ENCODE measurements at places on chromosomes 2 and 18.
A peak's percentile ranks its signal among the peaks of the same experiment; 100 is the strongest.

- no peak for DNase-seq
Observed at GRCh38 chr18:23068570-23069310, 66.5 kb upstream of the CABLES1 start.

DNA sequence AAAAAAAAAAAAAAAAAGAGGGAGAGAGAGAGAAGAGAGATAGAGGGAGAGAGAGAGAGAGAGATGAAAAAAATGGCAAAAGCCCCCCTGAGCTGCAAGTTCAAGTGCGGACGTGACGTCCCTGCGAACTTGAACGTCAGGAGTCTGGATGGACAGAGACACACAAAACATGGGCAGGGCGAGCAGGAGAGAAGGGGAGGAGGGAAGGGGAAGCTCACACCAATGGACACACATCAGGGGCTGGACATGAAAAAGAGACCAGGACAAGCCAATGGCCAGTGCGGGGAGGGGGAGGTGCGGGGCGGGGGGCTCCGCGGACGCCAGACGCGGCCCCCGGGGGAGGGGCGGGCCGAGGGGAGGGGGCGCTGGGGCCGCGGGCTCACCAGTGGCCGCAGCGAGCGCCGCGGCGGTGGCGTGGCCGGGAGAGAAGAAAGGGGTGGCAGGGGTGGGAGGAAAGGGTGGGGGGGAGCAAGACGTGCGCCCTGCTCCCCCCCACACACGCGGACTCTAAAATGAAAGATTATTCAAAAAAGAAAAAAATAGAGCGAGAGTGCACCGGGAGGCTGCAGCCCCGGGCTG lies at the start of gene BCL11A:
BCL11A (minus strand) TSS at position 160 of the 579 bp plus-strand sequence. CDS start 384 bp downstream, outside the sequence.
- peak; percentile 93 for DNase-seq

GRCh38 chr18:71625556-71626090 lies 918.5 kb downstream of the CBLN2 start:
- no peak for DNase-seq

- DNase-seq: no peak
Observed at GRCh38 chr2:151852260-151853069, 24.2 kb upstream of the ARL5A start.

DNA sequence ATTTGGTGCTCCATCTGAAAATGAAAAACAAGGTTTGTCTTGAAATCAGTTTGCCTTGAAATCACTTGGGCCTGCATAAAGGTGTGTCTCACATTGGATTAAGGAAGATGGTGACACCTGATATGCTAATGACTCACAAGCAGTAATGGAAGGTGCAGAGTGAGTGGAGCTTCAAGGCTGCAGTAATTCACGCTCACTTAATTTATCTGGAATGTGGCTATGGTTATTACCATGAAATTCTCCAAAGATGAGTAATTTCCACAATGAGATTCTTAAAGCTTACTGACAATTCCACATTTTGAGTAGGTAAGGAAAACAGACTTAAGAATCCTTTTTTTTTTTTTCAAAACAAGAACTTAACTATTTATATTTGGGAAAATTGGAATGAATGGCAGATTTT lies 156.8 kb downstream of the PAX3 start:
- DNase-seq: peak; percentile 33

GRCh38 chr2:158325031-158325781 lies 131.3 kb downstream of the CCDC148 start:
- DNase-seq: peak; percentile 41

- DNase-seq: no peak
Observed at GRCh38 chr2:57878171-57878865, 168.3 kb upstream of the VRK2 start.

DNA sequence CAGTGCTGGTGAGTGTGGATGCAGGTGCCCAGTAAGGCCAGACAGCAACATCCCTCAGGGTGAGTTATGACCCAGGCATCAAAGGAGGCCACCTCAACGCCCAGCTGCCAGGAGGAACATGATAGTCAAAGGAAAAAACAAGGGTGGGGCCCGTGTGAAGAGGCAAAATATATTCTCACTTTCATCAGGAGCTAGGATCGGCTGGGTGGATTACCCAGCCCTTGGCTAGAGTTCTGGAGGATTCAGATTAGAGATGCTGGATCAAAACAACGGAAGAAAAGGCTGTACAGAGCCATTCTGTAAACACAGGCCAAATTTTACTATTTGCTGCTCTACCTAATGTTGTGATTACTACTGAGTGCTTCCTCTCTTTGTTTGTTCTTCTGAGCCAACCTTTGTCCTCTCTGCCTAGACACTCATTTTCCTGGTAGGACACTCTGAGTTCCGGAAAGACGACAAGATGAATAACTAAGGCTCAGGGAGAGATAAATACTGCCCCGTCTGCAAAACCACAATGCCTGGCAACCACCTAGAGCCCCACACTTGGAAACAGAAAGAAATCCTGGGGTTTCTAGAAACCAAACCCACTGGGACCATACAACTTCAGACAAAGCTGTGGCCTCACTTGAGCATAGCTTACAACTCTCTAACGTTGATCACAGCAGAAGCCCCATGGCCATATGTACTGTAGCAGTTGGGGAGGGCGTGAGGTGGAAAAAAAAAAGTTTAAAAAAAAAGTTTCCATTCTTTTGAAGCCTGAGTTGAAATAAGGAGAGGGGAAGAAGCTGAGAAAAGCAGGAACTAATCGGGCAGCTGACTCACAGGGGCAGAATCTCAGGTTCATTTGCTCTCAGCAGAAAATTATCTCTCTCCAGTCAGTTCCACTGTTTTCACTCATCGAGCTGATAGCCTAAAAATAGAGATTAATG lies 17.8 kb upstream of the PMAIP1 start:
- DNase-seq: peak; percentile 78

- no peak for DNase-seq
Observed at GRCh38 chr2:3857576-3857975, 154.2 kb downstream of the DCDC2C start.

DNA sequence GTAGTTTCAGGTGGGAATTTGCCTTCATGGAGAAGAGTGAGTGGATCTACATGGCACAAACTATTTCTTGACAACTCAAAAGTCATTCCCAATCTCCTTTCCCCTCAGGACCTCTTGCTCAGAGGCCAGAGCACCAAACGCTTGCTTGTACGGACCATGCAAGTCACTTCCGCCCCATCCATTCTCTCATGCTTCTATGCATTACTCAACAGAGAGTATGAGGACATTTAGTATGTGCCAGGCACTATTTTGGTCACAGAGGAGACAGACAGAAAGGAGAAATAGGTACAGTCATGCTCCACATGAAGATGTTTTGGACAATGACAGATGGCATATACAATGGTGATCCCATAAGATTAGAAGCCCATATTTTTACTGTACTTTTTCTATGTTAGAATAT lies 117.5 kb downstream of the ACTR3 start:
- DNase-seq: no peak

DNA sequence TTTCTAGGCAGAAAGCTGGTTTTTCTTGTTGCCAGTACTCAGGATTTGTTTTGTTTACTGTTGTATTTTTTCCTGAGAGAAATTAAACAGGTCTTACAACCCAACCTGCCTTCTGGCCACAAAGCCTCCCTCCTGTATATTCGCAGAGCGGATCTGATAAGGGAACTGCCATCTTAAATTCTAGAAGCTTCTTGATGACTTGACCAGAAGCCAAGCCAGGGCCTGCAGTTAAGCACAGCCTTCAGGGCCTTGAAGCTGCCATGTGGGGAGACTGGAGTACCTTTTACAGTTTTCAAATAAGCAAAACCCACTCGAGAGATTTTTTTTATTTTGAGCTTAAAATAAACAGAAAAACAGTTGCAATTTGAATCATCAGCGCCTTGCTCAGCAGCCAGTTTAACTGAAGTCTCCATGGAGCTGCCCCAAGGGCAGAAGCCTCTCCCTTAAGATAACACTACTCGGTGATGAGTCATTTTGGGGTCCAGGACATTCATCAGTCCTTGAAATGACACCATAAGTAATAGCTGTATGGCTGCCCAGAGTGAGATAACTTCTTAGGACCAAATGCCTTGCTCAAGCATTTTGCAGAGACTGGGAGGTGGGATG lies 51.5 kb upstream of the PHLPP1 start:
- peak; percentile 50 for DNase-seq

- DNase-seq: peak; percentile 49
Observed at GRCh38 chr18:79798999-79799370, 1.2 kb downstream of the KCNG2 start.

DNA sequence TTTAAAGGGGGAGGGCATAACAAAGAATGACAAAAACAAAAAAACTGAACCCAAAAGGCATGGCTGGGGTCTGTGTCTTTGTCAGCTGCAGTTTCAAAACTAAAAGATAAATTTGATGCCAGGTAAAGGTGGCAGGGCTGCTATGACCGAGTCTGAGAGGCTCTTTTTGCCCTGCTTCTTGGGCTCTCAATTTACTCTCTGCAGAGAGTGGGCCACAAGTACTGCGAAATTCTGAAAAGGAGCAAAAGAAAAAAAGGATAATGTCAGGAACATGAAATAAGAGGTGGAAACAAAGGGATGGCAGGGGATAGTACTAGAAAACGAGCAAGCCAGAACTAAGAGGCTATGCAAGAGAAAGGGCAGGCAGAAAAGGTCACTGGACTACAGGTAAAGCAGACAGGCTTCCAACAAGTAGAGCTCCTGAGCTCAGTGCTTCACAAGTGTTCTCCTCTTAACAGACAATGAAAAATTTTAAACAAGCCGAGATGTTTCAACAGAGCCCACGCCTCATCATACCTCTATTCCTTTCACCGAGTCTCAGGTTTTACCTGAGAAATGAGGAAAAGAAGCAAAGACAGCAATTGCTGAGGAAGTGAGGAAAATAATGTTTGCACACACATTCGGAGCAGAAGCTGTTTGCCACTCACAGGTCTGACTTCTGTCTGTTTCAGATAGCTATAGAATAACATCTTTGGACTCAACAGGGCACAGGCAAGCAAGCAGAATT lies 7.3 kb downstream of the IRS1 start:
- no peak for DNase-seq

DNA sequence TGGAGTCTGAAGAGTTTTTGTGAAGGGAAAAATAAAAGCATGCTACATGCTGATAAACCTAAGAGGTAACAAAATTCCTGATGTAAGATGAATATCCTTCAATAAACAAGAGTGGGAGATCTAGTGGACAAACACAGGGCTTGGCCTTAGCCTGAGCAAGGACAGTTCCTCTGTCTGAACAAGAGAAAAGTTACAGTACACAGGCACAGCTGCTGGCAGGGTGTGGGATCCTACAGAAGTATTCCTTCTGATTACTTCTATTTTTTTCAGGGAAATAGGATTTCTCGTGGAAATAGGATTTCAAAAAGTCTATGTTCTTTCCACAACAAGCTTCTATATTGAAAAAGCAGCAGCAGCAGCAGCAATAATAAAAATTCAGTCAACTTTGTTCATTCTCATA lies 54.1 kb downstream of the NBAS start:
- peak; percentile 19 for DNase-seq

DNA sequence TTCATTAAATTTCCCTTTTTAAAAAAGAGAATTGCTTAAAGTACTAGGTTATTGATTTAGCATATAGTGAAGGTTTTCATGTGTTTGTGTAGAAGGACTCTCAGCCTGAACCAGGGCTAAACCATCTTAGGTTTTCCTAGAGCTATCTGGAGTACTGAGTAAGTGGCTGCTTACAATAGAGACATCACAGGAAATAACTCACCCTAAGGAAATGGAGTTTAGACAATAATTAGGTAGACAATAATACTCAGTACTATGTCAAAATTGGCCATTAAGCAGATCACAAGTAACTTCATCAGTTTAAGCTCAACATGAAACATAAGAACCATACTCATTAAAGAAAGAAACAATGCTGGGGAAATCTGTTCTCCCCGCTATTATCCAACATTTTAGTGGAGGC lies 240.0 kb downstream of the RND3 start:
- DNase-seq: no peak

- DNase-seq: no peak
Observed at GRCh38 chr2:178409261-178409660, 41.7 kb downstream of the PRKRA start.

Measured in iris pigment epithelial cell (primary cell).